ENCODE measurements at places on chromosomes 11 and 22.

DNA sequence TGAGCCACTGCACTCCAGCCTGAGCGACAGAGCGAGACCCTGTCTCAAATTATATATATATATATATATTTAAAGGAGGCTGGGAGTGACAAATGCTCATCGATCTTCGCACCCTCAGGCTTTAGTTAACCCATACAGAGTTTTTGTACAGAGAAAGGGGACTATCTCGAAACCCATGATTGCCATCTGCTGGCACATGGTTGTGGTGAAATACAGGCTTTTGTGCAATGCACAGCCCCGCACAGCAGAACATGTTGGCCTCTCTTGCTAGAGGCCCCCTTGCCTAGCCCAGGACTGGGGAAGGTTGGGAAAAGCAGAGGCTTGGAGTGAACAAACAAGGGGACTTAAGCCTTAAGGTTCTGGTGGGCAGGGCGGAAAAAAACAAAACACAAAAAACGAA is 3.6 kb downstream of the MYBPC3 start:
- no peak for DNase-seq

DNA sequence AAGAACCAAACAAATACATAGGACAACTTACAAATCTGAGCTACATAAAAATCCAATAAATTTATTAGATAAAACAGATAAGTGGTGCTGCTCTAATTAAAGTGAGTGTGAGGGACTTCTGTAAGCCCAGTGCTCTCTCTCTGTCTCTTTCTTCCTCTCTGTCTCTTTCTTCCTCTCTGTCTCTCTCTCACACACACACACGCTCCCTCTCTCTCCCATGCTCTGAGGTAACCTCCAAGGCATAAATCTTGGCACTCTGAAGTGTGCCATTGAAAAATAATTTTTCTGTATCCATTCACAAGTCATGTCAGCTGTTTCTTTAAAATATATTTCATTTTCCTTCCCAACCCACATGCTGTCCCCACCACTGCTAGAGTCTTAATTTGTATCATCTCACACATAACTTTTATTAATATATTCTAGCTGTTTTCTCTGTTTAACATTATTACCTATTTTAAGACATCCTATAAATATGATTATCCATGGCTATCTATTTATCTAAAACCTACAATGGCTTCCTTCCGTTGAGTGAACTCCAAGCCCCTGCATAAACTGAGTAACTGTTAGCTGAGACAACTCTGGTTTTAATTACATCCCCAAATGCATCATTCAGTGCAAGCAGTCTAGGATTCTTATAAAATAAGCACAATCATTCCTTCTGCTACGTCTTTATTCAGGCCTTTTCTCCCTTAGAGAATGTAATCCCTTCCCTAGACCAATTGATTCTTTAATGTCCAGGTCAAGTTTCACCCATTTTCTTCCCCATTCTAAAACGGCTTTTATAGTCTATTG is 57.4 kb upstream of the SLC5A12 start:
- DNase-seq: no peak

DNA sequence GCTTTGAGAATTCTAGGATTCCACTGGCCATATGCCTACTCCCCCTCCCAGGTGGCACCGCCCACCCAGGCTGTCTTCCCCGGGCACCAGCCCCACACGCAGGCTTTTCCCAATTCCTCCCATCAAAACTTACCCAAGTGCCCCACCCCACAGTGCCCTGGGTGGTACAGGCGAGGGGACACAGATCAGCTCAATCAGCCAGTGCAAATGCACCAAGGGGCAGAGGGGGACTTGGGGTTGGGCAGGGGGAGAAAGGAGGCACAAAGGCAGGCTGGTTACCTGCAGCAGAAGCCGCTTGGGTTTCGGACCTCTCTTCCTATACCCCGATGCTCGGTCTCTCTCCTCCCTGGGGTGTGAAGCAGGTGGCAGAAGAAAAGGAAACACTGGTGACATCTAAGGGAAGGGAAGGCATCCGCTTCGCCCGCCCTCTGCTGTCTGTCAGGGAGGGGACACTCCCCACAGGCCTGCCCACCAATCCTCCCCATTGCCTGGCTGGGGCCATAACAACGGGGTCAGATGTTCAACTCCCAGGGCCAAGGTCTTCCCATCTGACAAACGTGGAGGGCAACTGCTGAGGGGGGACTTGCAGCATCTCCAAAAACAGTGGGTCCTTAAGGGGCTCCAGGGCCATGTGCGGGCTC is 14.0 kb downstream of the CBX7 start:
- no peak for DNase-seq

DNA sequence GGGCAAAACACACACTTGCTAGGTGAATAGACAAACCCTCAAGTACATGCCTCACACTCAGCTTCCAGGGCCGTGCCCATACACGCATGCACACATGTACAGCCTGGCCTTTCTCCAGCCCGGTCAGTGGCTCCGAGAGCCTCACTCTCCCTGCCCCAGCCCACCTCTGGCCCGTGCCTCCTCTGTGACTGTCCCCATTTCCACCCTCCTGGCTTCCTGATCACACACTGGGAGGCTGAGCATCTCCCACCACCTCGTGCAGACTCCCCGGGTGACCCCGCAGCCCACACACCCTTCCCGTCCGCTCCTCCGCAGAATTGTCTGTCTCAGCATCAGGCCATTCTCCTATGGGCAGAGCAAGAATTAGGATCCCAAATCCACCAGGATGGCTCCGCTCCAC is 634.1 kb downstream of the TBC1D22A start:
- no peak for DNase-seq

DNA sequence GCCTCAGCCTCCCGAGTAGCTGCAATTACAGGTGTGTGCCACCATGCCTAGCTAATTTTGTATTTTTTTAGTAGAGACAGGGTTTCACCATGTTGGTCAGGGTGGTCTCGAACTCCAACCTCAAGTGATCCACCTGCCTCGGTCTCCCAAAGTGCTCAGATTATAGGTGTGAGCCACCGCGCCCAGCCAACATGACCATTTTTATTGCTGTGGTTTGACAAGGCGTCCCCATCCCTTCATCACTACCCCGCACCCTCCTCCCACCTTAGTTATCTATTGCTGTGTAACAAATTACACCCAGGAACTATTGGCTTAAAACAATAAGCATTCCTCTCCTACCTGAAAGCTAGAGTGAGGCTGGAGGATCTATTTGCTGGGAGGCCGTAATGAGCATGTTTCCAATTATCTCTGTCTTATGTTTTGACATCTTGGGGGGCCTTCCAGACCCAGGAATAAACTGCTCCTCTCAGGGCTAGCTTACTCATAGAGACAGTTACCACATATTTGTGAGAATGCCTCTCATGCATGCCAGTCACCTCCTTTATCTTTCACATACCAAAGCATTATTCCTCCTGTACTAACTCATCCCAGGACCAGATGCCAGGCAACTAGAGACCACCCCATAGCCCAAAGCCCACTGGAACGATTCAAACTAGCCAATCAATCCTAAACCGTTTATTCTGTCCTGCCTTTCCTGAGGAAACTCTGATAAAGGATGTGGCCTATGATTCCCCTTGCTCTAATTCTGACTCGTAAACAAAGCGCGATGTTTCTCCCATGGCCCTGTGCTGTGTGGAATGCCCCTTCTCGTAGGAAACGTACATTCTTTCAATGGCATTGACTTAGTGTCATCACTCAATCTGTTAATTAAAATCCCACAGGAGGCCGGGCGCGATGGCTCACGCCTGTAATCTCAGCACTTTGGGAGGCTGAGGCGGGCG is 19.4 kb downstream of the SNU13 start:
- DNase-seq: no peak

- no peak for DNase-seq
These were observed 40.8 kb downstream of the PDHX start for GRCh38 chr11:34957206-34957605.

All from type B pancreatic cell (in vitro differentiated cells).